ENCODE measurements at places on chromosomes 13 and 19.

DNA sequence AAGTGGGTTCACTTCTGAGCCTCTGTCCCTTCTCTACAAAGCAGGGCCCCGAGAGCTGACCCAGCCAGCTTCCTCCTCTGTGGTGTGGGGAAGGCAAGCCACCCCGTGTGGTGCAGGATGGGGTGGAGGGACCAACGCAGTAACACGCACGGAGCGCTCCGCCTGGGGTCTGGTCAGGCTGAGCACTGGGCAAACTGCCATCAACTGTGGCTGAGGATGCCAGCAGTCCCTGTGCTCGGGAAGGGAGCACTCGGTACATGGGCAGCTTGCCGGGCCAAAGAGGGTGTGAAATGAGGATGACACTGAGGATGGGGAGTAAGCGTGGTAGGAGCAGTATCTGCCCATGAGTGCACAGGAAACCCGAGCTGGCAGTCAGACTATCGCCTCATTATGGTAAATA lies 7.6 kb upstream of the GMIP start:
- no peak for DNase-seq

DNA sequence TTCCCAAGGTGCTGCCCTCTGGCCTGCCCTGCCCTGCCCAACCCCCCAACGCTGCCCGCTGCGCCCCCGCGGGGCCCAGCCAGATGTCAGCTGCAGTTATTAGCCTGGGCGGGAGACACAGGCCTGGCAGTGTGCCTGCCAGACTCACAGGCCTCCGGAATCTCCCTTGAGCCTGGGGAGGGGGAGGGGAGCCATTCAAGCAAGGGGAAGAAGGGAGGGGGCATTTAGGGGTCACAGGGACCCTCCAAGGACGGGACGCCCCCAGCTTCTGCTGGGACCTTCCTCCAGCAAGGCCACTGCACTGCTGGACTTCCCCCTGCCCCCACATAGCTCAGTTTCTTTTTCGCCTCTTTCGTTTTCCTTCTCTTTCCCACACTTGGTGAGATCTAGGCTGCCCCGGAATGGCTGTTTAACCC lies 2.6 kb upstream of the JUNB start:
- no peak for DNase-seq

DNA sequence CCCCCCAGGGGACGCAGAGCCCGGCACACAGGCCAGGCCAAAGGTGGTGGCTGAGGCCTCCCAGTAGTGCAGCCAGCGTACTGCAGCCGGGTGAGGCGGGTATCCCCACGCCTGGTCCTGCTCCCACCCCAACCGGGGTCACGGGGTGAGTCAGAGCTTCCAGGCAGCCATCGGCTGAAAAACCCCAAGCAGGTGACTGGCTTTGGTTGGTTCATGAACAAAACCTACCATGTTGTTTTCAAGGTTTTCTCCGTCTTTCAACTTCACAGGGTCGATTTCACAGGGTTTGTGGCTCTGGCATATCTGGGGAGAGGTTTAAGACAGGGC lies 42.1 kb upstream of the C13orf46 start:
- no peak for DNase-seq

GRCh38 chr13:94419304-94419924 lies 60.1 kb downstream of the DCT start:
- DNase-seq: no peak

- no peak for DNase-seq
These were observed 9.3 kb downstream of the RPS9 start for GRCh38 chr19:54209811-54210494.

DNA sequence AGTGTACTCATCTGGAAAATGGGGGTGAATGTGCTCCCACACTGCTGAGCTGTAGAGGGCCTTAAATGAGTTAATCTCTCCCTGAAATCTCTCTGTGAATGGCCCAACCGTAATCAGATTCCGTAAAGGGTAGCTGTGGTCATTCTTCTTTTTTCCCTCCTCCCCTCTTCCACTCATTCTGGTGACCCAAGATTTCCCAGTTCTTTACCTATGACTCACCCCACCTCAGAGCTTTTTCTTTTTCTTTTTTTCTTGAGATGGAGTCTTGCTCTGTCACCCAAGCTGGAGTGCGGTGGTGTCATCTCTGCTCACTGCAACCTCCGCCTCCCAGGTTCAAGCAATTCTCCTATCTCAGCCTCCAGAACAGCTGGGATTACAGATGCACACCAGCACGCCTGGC lies 33.3 kb upstream of the MUC16 start:
- no peak for DNase-seq

- no peak for DNase-seq
These were observed 11.7 kb downstream of the RANBP3 start for GRCh38 chr19:5966215-5966614.

- DNase-seq: no peak
These were observed 82.8 kb upstream of the KLHL1 start for GRCh38 chr13:70191034-70191433.

DNA sequence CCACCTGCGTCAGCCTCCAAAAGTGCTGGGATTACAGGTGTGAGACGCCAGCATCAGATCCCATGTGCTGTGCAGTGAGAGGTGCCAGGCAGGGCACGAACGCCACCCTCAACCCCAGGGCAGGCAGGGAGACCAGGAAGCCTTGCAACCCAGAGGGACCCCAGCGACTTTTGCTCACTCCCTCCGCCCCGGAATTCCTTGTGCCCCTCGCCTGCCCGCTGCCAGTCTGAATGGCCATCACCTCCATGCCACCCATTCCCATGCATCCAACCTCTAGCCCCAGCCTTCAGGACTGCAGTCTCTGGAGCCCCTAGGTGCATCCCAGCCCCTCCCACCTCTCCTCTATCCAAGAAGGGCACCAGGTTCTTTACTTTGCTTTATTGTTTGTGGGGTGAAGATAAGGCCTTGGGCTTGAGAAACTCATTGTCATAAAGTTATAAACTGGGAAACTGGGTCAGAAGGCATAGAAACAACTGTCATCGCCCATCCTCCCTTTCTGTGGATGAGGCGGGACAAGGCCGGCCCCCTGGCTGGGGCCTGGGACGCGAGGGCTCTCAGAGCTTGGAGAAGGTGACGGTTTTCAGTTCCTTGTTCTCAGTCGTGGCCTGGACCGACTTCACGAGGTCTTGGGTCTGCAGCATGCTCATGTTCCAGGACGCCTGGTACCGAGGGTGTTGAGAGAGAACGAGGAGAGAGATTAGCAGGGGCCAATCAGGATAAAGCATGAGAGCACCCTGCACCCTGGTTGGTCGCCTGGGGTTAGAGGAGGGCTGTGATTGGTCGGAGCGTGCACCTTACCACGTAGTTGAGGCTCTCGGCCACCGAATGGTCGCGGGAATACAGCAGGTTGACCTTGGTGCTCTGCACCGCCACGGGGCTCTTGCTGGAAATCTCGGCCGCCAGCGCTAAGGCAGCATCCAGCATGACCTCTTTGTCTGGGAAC lies 2.6 kb upstream of the LGALS4 start:
- DNase-seq: no peak

GRCh38 chr13:111140562-111141105 lies 25.5 kb downstream of the ARHGEF7 start:
- DNase-seq: no peak

- DNase-seq: no peak
These were observed 771.6 kb downstream of the EFNB2 start for GRCh38 chr13:105763851-105764250.

GRCh38 chr19:50365434-50366306 lies at the start of gene NAPSA:
NAPSA (minus strand) TSS chr19:50365639; CDS start chr19:50365621, 18 bp downstream.
- no peak for DNase-seq

- DNase-seq: no peak
These were observed 160.4 kb upstream of the PCDH9 start for GRCh38 chr13:67390462-67391086.

DNA sequence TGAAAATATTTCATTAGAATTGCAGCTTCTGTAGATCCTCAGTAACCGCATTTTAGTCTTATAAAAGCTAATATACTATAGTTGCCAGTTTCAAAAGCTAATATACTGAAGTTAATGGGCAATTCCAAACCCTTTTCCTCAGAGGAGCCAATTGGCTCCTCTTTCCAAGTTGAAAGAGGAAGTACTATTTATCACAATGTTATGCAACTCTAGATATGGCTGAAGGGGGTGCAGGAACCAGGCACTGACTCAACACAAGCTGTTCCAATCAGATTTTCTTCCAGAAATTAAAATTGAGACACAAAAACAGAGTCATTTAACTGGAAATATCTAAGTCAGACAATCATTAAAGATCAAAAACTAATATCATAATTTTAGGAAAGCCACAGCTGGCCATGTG lies 258.9 kb downstream of the PCDH20 start:
- DNase-seq: no peak

DNA sequence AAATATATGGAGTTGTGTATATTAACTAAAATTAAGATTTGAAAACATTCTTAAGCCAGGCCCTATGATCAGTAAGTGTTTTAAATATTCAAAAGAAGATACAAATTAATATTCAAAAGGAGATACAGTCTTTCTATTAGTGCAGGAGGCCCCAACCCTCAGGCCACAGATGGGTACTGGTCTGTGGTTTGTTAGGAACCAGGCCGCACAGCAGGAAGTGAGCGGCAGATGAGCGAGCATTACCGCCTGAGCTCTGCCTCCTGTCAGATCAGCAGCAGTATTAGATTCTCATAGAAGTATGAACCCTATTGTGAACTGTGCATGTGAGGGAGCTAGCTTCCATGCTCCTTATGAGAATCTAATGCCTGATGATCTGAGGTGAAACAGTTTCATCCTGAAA lies 232.9 kb downstream of the FOXO1 start:
- DNase-seq: no peak

GRCh38 chr19:40801426-40802299 lies 2.7 kb downstream of the EGLN2 start:
- no peak for DNase-seq

DNA sequence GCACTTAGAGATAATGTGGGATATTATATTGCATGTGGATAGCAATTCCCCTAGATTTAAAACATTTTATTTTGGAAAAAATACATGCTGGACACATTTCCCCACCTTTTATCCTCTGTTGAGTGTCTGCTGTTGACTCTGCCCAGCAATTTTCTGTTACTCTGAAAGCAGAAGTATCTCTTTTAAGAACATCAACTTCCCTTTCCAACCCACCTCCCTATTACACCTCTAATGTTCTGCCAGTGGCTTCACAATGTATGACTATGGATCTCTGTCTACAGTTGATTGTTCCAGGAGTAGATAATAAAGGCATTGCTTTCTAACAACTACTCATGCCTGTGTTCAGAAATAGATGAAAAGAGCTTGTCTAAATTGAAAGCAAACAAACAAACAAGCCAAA lies 754.8 kb upstream of the SLITRK6 start:
- DNase-seq: no peak

GRCh38 chr13:58953638-58954037 lies 1210.1 kb downstream of the DIAPH3 start:
- DNase-seq: no peak

GRCh38 chr19:28505933-28506332 lies 707.0 kb downstream of the UQCRFS1 start:
- no peak for DNase-seq

- no peak for DNase-seq
These were observed 12.7 kb upstream of the PTBP1 start for GRCh38 chr19:784541-784940.

Data from stimulated activated CD8-positive, alpha-beta memory T cell treated with anti-CD3 and anti-CD28 coated beads, Interleukin-4, amount 100 ng/mL, for 1 hour (primary cell).